ENCODE measurements at places on chromosomes 16 and 17.

GRCh38 chr16:48409839-48410632, 24.8 kb upstream of the SIAH1 start:
- no peak for DNase-seq

DNA sequence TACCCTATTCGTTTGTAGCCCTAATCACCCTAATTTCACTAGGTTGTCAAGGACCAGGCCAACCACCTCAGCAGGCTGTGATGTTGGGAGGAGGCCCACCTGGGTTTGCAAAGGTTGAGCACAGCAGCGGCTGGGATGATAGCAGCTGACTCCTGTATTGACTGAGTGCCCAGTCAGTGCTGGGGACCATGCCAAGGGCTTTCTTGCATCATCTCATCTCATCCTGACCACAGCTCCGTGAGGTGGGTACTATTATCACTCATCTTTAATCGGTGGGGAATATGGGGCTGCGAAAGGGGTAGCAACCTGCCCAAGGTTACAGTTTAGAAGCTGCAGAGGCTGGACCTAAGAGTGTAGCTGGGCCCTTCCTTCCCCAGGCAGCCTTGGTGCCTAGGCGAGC, 11.7 kb downstream of the ATPAF2 start:
- no peak for DNase-seq

DNA sequence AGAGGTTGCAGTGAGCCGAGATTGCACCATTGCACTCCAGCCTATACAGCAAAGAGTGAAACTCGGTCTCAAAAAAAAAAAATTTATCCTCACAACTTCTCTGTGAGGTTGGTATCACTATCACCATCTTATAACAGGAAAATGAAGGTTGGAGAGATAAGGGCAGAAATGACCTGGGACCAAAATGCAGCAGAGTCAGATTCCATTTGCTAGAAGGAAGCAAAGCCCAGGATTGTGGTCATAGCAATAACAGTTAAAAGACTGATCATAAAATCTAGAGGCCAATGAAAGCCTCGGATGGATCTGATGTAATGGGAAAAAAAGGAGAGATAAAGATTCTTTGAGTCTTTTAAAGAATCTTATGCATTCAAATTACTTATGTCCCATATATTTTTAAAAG, 69.6 kb upstream of the TEKT1 start:
- DNase-seq: no peak

- peak; percentile 95 for DNase-seq
Measured at GRCh38 chr17:72421128-72422092, 300.6 kb downstream of the SOX9 start.

- DNase-seq: no peak
Measured at GRCh38 chr16:84239141-84239769, 557 bp downstream of the KCNG4 start.

DNA sequence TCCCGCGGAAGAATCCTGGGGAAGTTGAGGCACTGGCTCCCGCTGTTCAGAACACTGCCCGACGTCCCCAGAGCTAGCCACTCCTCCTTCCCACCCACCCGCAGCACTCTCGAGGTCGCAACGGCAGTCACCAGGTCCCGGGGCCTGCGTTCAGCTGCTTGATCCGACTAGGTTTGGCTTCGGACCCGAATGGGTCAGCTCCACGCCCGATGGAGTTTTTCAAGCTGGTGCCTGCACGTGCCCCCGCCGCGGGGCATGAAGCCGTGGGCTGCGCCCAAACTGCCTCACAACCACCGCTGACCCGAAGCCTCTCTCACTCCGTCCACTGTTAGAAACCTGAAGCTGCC, 12.4 kb upstream of the ODF4 start:
- no peak for DNase-seq
